ENCODE measurements at places on chromosomes 4 and X.

DNA sequence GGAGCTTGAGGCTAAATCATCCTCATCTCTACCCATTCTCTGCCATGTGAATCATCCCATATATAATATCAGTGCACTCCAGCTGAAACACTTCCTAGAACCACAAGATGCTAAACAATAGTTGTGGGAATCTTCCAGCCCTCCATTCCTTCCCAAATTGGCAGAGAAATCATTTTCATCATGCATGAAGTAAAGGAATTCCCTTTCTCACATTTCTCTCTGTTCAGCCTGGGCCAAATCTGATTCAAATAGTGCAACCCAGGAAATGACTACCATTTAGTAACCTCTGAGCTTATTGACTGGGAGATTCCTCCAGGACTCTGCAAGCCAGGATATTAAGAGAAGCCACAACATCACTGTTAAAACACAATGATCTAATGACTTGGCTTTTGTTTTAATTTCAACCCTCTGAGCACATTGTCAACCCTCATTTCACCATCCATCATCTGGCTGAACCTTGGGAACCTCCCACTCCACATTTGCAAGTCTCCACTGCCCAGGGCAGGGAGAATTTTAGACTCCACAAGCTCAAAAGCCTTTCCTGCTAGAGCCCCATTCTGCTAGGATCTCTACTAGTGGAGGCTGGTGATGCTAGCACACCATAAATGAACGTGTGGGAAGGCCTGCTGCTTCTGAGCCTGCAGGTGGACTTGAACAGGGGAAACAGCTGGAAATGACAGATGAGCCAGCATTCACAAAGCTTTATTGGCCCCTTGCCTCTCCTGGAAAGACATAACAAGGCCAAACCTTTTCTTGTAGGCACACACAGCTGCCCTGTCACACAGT is 133.9 kb downstream of the TET2 start:
- no peak for DNase-seq

GRCh38 chr4:118927974-118928373 is 39.3 kb downstream of the SYNPO2 start:
- no peak for DNase-seq

DNA sequence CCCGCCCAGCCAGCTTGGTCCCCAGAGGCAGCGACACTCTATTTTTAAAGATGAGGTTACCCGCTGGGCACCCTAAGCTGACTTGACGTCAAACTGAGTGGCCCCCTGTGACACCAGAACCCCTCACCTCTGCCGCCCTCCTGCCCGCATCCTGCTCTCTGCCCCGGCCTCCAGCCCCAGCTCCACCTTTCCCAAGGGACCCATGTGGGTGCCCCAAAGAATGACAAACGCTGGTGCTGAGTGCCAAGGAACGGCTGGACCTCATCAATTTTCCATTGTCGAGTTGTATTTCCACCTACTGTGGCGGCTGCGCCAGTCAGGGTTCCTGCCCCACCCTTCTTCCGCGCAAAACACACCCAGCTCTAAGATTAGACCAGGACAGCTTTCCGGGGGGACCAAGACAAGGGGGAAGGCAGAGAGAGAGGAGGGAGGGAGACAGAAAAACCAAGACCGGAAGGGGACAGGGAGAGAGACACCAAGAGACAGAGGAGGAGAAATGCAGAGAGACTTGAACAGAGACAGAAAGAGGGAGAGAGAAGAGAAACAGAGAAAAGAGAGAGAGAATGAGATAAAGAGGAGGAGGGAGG is 2.0 kb downstream of the PRKX start:
- no peak for DNase-seq

GRCh38 chr4:83075311-83076095 is 39.0 kb downstream of the PLAC8 start:
- no peak for DNase-seq

GRCh38 chrX:135327299-135327698 is 18.0 kb downstream of the ETDC start:
- DNase-seq: no peak

DNA sequence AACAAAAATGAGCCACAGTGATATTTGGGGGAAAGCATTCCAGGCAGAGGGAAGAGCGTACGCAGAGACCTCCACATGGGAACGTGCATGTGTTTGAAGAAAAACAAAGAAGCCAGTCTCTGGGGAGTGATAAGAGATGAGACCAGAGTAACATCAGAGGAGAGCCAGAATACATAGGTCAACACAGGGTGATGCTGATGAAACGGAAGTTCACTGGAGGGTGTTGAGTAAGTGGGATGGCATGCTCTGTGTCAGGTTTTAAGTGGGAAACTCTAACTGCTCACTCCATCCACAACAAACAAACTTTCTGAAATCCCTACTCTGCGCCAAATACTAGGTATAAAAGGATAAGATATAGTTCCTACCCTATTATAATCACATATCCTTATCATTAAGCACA is 110.0 kb downstream of the ARHGAP6 start:
- no peak for DNase-seq

- no peak for DNase-seq
Measured at GRCh38 chrX:47958761-47959342, 44.9 kb downstream of the ZNF182 start.

DNA sequence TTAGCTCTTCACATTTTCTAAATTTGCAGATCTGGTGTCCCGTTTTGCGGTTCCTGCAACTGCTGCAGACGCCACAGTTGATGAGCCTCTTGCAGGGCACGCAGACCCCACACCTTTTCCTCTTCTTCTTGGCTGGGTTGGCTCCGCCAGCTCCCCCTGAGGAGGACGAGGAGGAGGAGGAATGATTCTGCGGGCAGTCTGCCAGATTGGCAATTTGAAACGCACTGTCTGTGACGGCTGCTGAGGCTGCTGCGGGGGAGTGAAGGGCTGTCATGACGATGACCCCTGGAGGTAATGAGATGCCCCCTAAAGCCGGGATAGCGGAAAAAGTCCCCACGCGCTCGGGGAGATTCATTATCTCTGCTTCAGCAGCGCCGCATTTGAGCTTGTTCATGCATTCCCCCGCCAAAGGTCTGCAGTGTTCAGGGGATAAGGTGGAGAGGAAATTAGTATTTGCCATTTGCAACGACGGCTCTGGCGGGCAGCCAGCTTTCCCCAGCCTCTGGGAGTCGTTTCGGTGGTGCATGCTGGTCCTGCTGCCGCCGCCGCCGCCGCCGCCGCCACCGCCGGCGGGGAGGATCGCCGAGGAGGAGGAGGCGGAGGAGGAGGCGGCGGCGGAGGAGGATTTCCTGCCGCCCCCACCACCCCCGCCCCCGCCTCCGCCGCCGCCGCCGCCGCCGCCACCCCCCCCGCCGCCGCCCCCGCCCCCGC is 3.8 kb downstream of the CXXC4 start:
- DNase-seq: no peak

GRCh38 chr4:15682242-15683142 is 865 bp downstream of the FAM200B start:
- DNase-seq: no peak

DNA sequence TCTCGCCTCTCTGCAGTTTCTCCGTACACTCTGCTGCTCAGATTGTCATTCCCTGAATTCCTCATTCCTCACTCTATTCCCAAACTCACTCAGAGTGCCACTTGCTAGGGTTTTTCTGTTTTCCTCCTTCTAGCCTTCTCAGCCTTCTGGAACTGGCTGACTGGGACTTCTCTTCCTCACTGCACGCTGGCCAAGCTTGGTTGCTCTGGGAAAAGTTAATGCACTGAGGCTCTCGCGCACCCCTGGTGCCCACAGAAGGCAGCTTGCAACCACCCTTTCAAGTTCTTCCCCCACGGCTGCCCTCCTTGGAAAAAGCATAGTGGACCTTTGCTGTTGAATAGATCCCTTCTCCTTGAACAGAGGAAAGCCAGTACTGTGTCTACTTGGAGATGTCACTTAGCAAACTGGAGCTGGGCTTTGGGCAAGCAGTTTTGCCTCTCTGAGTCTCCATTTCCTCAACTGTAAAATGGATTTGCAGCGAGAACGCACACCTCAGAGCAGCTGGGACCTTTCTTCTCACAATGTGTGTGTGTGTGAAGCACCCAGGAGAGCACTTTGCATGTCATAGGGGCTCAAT is 6.0 kb upstream of the CCKAR start:
- DNase-seq: no peak

- DNase-seq: no peak
Measured at GRCh38 chrX:19684311-19684710, 169.0 kb upstream of the MAP3K15 start.

DNA sequence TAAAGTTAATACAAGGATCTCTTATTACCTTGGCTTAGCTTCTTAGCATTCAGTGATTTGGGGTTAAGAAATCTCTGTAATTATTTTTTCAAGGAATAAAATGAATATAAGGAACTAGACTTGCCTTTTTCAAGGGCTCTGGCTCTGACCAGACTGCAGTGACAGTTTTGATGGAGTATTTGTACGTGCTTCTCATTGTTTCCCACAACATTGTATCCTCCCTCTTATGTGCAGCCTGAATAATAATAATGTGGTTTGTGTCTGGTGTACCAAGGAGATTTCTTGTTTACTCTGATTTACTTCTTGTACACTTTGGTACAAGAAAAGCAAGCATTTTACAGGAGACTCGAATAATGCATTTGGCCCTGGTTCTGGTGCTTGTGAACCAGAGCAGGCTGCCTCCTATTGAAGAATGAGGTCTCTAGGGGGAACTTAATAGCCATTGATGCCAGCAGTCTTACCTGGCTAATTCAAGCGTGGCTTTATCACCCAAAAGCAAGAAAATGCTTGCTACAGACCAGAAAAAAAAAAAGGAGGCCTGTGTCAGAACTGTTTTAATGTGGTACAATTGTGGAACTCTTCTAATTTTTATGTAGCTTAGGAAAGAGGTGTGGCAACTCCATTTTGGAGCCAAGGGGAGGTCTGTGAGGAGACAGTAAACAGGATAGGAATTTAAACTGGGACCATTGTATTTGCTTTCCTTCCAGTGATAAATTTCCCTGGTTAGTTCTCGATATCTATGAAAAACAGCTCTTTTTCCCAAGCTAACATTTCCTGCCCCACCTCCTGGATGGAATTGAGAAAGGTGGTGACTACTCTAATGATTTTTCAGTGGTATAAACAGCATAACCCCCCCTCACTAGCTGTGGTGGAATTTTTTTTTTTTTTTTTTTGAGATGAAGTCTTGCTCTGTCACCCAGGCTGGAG is 5.6 kb downstream of the OTC start:
- no peak for DNase-seq

- DNase-seq: no peak
Measured at GRCh38 chr4:139890816-139891215, 225.2 kb downstream of the MGST2 start.

DNA sequence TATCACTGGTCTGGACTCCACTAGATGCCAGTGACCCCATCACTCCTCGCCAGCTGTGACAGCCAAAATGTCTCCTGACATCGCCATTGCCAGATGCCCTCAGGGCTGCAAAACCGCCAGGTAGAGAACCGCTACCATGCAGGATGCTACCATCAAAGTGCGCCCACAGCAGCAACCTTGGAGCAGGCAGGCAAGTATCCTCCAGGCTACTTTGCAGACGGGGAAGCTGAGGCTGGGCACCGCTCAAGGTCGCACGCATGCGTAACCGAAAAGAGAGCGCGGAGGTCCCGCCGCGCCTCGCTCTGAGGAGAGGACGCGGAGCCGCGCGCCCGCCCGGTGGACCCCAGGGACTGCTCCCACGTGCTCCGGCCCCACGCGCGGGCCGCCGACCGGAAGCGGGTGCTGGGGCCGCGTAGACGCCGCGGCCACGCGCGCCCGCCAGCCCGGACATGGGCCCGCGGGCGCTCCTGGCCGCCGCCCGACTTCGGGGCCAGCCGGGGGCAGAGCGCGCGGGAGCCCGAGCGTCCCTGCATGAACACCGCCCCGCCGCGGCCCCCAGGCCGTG is at the start of gene STS:
TSS of gene STS (plus strand) at position 300 of the 565 bp plus-strand sequence. CDS start 105,488 bp downstream, outside the sequence.
- DNase-seq: peak; percentile 28

Data from stimulated activated CD4-positive, alpha-beta T cell treated with anti-CD3 and anti-CD28 coated beads, TNF-alpha, amount 100 ng/mL, for 48 hours (primary cell).